ENCODE measurements at places on chromosomes 16 and 17. TPM values are rescaled to one million over a fixed set of nuclear protein-coding genes. Genes with fewer than 3 reads are reported as not detected.

DNA sequence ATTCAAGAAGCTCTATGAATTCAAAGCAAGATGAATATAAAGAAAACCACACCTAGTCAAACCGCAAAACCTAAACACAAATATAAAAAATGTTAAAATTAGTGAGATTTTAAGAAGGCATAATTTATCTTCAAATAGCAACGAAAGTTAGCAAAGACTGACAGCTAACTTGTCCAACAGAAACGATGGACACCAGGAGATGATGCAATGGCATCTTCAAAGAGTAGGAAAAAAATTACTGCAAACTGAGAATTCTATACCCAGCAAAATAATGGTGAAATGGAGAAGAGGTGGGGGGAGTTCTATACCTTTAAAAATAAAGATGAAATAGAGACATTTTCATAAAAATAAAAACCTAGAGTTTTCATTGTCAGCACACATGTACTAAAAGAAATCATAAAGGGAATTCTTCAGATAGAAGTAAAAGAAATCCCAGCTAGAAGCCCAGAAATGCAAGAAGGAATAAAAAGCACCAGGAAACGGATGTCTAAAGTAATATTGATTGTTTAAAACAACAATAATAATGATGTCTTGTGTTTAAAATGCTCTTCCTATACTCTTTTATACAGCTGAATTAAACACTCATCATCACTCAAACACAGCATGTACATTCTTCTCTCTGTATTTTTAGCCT lies 24.6 kb upstream of the TANC2 start:
- H3K27me3 ChIP-seq, result no peaks in the 10 kb centered on the region
- H3K27ac ChIP-seq, result no peak overlapping the region
- no peaks in the 10 kb centered on the region for H3K36me3 ChIP-seq

DNA sequence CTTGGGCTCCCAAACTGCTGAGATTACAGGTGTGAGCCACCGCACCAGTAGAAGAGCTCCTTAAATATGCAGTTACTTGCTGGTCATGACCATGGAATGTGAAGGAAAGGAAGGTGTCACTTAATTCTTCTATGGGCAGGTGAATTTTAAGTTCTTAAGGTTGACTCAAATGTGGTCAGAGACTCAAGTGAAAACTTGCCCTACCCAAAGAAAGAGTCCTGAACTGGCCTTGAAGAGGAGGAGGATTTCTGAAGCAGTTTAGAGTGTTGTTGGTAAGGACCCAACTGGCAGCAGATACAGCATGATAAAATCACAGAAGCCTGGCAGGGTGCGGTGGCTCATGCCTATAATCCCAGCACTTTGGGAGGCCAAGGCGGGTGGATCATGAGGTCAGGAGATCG lies 29.4 kb downstream of the CHD9 start:
- H3K27ac ChIP-seq, result no peak overlapping the region
- no peak for DNase-seq

GRCh38 chr16:89522287-89522686 lies 14.1 kb downstream of the SPG7 start:
- no peak for DNase-seq
- no peaks in the 10 kb centered on the region for H3K4me1 ChIP-seq
- H3K36me3 ChIP-seq, result no peaks in the 10 kb centered on the region

DNA sequence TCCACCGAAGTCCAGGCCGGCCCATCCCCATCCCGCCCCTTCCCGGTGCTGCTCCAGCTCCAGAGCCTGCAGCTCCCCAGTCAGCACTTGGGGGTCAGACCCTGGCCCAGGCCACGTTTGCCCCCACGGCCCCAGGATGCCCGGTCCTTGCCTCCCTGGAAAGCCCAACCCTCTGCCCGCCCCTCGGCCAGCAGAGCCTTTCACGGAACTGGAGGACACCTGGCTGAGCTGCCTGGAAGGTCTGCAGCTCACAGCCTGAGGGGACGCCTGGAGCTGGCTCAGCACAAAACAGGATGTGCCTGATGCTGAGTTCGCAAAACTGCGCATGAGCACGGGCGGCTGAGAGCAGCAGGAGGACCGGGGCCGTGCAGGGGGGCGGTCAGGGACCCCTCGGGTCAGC lies 29.7 kb upstream of the SSTR5 start:
- H3K4me1 ChIP-seq, result no peaks in the 10 kb centered on the region
- no peaks in the 10 kb centered on the region for H3K36me3 ChIP-seq
- H3K4me3 ChIP-seq, result no peak overlapping the region
- no peaks in the 10 kb centered on the region for H3K27me3 ChIP-seq
- DNase-seq, result no peak

DNA sequence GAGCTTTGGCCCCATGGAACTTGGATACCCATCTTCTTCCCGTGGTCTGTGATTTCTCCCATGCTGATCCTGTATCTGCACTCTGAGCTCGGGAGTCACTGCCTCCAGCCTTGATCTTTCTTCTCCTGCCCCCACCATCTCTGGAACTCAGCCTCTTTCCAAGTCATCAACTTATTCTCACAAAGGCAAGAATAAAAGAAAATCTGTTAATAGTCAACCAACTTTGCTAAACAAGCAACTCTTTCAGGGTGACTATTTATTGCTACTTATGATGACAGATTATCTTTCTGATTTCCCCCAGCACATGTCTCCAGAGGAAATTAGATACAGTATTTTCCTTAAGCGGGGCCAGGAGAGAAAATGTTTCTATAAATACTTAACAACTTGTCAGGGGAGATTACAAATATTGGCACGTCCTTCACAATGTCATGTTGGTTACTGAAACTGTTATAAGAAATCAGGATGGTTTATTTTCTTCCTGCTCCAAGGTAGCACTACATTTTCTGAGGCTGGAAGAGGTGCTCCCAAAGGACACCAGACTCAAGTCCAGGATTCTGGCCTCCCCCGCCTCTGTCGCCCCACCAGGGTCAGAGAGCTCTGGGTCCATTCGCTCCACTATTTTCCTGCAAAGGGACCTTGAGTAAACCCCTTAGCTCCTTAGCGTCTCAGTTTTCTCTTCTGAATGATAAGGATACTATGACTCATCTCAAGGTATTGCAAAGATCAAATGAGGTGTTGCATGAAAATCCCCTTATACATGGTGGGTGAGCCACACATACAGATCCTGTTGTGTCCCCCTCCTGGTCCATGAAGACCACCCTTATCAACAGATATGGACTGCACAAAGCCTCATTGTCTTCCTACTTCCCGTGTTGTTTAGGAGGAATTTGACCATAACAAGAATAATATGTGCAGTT lies 205.2 kb upstream of the WSCD1 start:
- H3K36me3 ChIP-seq, result no peaks in the 10 kb centered on the region
- DNase-seq, result no peak
- no peaks in the 10 kb centered on the region for H3K27me3 ChIP-seq
- no peak overlapping the region for H3K27ac ChIP-seq
- H3K4me1 ChIP-seq, result no peaks in the 10 kb centered on the region

- H3K27ac ChIP-seq, result peak overlapping the region; percentile 55
- H3K4me1 ChIP-seq, result peaks cover 21% of the 10 kb centered on the region
- H3K36me3 ChIP-seq, result no peaks in the 10 kb centered on the region
- DNase-seq, result no peak
- H3K27me3 ChIP-seq, result no peaks in the 10 kb centered on the region
Observed at GRCh38 chr17:66542129-66542966, 239.9 kb downstream of the PRKCA start.

GRCh38 chr17:70613681-70614080 lies 444.3 kb downstream of the KCNJ2 start:
- H3K4me3 ChIP-seq, result no peak overlapping the region
- H3K27ac ChIP-seq, result no peak overlapping the region
- H3K27me3 ChIP-seq, result no peaks in the 10 kb centered on the region
- H3K4me1 ChIP-seq, result no peaks in the 10 kb centered on the region
- no peak for DNase-seq
- H3K36me3 ChIP-seq, result no peaks in the 10 kb centered on the region

DNA sequence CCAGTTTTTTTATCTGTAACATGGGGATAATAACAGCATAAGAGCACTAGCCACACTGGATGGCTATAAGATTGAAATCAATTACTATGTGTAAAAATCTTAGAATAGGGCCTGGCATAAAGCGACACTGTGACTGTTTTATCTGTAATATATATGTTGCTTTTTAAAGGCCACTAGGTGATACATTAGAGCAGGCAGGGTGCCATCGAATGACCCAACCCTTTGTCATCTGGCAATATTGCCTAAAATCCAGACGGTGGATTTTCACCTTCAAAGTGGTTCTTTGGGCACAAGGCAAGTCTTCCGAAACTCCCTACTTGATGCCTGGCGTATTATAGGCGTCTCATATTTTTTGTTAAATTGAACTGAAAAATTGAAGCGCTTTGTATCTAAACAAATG lies 69.1 kb downstream of the PRKCA start:
- no peaks in the 10 kb centered on the region for H3K27me3 ChIP-seq
- no peak overlapping the region for H3K4me3 ChIP-seq
- no peak for DNase-seq
- no peaks in the 10 kb centered on the region for H3K36me3 ChIP-seq
- no peak overlapping the region for H3K27ac ChIP-seq

- H3K4me1 ChIP-seq, result no peaks in the 10 kb centered on the region
- H3K27ac ChIP-seq, result no peak overlapping the region
- H3K4me3 ChIP-seq, result no peak overlapping the region
- H3K36me3 ChIP-seq, result no peaks in the 10 kb centered on the region
Observed at GRCh38 chr16:87314990-87315420, 2.2 kb downstream of the C16orf95 start.

TMC7 gene
- 0.34 TPM for total RNA-seq

CACNA1G gene
- 4.7 TPM for total RNA-seq

MPP2 gene
- 3.4 TPM for total RNA-seq

GP2 gene
- total RNA-seq, result 0.30 TPM

PERCC1 gene
- not detected for total RNA-seq

ARHGAP44 gene
- 11.5 TPM for total RNA-seq

MMP2 gene
- 616 TPM for total RNA-seq

LPO gene
- total RNA-seq, result not detected

DECR2 gene
- total RNA-seq, result 23.7 TPM

KCNJ18 gene
- not detected for total RNA-seq

PITPNM3 gene
- total RNA-seq, result 38.2 TPM

KRTAP16-1 gene
- total RNA-seq, result not detected

Data from ovary (tissue), 10 donors.